ENCODE measurements at places on chromosomes 11 and 22.

GRCh38 chr11:108672113-108672512 is 7.2 kb downstream of the DDX10 start:
- no peak for DNase-seq

DNA sequence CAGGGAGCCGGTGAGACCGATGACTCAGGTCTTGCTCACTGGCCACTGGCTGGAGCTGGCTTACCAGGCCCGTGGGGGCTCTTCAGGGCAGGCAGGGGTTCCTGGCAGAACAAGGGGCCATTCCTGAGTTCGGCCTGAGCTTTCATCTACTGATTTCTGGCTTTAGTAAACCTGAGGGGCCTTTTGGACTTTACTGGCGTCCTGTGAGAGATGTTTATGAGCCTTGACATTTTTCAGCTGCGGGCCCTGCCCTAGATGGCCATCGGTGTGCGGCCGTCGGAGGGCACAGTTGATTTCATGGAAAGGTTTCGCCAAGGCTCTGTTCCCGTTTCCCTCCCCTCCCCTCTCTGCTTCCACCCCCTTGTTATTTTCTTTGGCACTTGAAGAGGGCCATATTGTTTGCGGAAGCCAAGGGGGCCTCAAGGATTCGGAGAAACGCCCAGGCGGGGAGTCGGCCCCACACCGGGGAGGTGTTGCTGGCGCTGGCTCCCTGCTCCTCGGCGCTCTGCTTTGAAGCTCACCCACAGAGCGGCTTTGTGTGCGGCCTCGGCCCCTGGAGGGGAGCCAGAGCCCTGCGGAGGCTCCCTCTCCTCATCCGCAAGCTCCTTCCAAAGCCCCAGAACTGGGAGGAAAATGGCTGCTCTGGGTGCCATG is 17.7 kb downstream of the ELF5 start:
- DNase-seq, result no peak

DNA sequence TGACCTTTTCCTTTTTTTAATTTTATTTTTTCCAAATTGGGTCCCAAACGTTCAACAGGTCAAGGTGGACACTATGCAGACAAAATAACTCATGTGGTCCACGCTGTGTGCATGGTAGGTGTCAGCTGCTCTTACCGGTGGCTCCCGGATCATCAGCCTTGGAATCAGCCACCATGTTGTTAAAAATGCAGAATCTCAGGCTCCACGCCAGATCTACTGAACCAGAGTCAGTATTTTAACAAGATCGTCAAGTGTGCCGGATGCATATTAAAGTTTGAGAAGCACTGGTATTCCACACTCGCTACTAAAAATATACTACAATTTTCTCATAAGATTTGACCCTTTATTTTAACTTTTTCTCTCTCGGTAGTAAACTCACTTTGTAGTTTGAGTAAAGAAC is 553 bp upstream of the LDLRAD3 start:
- DNase-seq, result no peak

GRCh38 chr11:20003351-20003750 is 156.9 kb downstream of the DBX1 start:
- no peak for DNase-seq

DNA sequence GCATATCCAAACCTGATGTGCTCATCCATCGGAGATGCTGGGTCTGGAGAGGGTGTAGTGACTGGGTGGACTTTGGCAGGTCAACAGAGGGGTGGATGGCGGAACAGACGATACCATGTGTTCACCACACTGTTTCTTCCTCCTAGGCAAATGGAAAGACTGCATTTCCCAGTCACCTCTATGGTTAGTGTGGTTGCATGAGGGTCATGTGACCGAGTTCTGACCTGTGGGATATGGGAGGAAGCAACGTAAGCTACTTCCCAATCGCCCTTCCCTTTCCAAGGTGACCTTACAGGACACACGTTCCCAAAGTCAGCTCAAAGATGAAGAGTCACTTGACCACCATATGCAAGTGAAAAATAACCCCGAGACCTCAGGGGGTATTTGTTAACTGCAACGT is 27.7 kb downstream of the TSPAN32 start:
- DNase-seq, result no peak

GRCh38 chr22:19598054-19598855 is 74.0 kb upstream of the CLDN5 start:
- DNase-seq, result no peak

- DNase-seq, result no peak
Observed at GRCh38 chr22:39537975-39538374, 5.4 kb upstream of the RPS19BP1 start.

DNA sequence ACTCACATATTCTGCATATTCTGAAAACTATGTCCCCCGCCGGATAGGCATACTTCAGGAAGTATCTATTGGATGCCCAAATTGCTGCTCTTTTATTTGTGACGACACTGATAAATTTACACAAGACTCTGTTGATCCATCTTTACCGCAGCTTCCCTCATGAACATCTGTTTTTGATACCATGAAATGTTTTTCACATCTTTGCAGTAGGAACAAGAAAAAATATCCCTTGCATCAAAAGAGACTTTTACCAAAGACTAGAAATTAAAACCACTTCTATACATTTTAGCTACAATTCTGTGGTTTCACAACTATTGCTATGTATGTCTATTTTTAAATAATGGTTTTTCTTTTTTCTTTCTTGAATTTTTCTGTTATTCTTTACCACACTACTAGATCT is 15.3 kb downstream of the POU2AF2 start:
- no peak for DNase-seq

GRCh38 chr22:37953062-37953436 is 352 bp downstream of the C22orf23 start:
- no peak for DNase-seq

GRCh38 chr11:99015634-99016454 is 4.9 kb upstream of the CNTN5 start:
- peak; percentile 22 for DNase-seq

GRCh38 chr11:84310268-84310667 is 1024.1 kb upstream of the CCDC90B start:
- DNase-seq, result no peak

- DNase-seq, result no peak
Observed at GRCh38 chr22:17780116-17780740, 6.0 kb upstream of the BID start.

- DNase-seq, result no peak
Observed at GRCh38 chr22:46568102-46568809, 30.8 kb upstream of the CELSR1 start.

- DNase-seq, result peak; percentile 86
Observed at GRCh38 chr11:613369-613968, 2.3 kb downstream of the IRF7 start.

- no peak for DNase-seq
Observed at GRCh38 chr11:125201525-125202141, 37.1 kb downstream of the PKNOX2 start.

- DNase-seq, result no peak
Observed at GRCh38 chr22:39469681-39470450, 13.1 kb downstream of the MGAT3 start.

GRCh38 chr11:60786811-60787567 is 1.9 kb downstream of the MS4A10 start:
- DNase-seq, result no peak

GRCh38 chr11:83006877-83007330 is 64.8 kb downstream of the RAB30 start:
- no peak for DNase-seq
